ENCODE measurements at places on chromosomes 6 and 20.
A peak's percentile ranks its signal among the peaks of the same experiment; 100 is the strongest.

DNA sequence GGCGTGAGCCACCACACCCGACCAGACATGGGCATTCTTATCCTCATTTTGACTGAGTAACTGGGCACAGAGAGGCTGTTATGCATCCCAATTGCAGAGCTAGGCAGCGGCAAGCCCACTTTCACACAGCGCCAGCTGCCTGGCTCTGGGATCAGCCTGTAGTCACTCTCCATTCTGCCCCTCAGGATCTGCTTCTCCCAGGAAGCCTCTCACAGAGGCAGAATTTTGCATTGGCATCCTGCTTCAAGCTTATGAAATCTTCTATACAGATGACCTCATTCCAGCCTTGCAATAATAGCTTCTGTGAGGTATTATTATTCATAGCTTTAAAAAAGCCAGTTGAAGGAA is 37.0 kb upstream of the IER3 start:
- DNase-seq, result no peak

GRCh38 chr20:39109933-39110818 is 148.0 kb downstream of the DHX35 start:
- no peak for DNase-seq

GRCh38 chr6:21295506-21296240 is 297.9 kb upstream of the SOX4 start:
- DNase-seq, result no peak

GRCh38 chr6:2976571-2977085 is 5.3 kb upstream of the SERPINB6 start:
- DNase-seq, result no peak

DNA sequence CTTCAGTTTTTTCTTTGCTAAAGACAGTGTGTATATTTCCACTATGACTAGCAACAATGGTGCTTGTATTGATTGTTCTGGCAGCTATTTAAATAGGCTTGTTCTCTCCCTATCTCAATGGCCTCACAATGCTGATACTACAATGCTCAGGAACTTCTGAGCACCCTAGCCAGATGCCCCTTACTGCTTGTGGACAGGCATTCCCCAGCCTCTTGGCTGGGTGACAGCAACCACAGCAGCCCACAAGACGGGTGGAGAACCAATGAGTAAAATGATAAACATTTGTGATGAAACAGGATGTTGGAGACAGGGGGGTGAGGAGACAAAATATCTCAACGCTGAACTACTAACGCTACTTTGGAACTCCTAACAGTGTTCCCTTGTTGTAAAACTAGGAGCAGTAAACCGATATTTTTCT is 42.3 kb downstream of the HIVEP2 start:
- no peak for DNase-seq

- DNase-seq, result no peak
Measured at GRCh38 chr6:16540804-16541752, 220.2 kb downstream of the ATXN1 start.

DNA sequence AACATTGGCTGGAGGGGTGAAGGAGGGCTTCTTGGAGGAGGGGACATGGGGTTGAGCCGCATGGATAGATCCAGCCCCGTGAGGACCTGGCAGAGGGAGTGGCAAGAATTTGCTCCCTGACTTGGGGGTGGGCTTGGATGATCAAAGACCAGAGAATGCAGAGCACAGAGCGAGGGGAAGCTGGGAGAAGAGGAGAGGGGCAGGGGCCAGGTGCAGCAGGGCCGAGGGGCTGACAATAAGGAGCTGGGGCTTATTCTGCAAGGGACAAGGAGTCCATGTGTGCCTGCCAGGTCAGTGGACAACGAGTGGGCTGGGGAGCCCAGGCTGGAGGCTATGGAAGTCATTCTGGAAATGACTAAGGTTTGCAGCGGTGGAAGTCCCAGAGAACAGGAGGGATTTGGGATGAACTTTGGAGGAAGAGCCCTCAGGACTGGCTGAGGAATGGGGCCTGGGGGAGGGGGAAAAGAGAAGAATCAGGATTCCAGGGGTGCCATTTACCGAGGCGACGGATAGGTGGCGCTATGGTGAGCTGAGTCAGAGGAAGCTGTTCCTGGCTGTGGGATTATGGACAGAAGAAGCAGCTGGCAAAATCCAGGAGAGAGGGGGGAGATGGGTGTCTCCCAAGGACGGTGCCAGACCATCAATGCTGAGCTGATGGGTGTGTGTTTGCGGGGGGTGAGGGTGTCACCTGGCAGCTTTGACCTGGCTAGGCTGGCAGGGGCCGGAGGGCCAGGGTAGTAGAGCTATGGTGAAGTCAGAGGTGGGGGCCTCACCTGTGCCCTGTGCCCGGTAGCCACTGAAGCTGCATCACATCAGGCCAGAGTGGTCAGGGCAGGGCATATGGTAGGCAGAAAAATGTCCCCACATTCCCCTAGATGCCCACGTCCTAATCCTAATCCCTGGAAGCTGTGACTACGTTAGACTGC is 7.8 kb downstream of the KCNG1 start:
- DNase-seq, result peak; percentile 66

- no peak for DNase-seq
Measured at GRCh38 chr6:15810618-15811017, 147.8 kb upstream of the DTNBP1 start.

DNA sequence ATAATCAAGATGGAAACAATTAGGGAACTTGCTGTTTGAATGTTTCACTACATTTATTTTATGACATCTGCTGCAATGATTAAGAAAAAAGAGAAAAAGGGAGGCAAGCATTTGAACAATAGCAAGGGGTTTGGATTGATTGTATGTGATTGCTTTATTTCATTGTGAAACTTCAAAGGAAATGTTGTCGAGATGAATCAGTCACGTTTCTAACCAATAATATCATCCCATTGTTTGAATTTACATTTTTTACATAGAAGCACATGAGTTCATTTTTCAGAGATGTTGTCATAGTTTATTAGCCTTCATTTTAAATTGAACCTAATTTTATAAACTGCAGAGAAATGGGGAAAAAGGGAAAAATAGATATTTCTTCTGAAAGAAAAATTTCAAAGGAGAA is 572.0 kb downstream of the KIF16B start:
- no peak for DNase-seq
